ENCODE measurements at places on chromosomes 5 and 9. TPM values are rescaled to one million over a fixed set of nuclear protein-coding genes. Genes with fewer than 3 reads are reported as not detected.

The IFNA13 gene
- not detected for total RNA-seq

The MEGF9 gene
- 11.0 TPM for total RNA-seq

The ZCCHC7 gene
- 27.5 TPM for total RNA-seq

The CYSRT1 gene
- total RNA-seq: 0.40 TPM

The SPATA9 gene
- total RNA-seq: not detected

Data from activated naive CD4-positive, alpha-beta T cell treated with anti-CD3 and anti-CD28 coated beads, Interleukin-2, amount 10 ng/mL, durations not matched to agents 5 hours and 36 hours (primary cell).